G401 (cell line): ENCODE measurements at places on chromosomes 3 and 15. TPM values are rescaled to one million over a fixed set of nuclear protein-coding genes. Genes with fewer than 3 reads are reported as not detected.

OCA2 gene
- total RNA-seq = 4.1 TPM in 2 replicates

PLCL2 gene
- not detected in 2 replicates for total RNA-seq

DUOX1 gene
- total RNA-seq = not detected in 2 replicates

ERICH6 gene
- total RNA-seq = not detected in 2 replicates

PTH1R gene
- 14.8 and 23.6 TPM in 2 replicates for total RNA-seq

ITGA11 gene
- 11.6 TPM in 1 of 2 replicates, not detected in the other for total RNA-seq

LRRC2 gene
- not detected in 2 replicates for total RNA-seq

SRGAP3 gene
- total RNA-seq = 0.18 and 0.37 TPM in 2 replicates

SMCO1 gene
- total RNA-seq = not detected in 2 replicates

PHLDB2 gene
- total RNA-seq = not detected in 2 replicates

AMOTL2 gene
- 177 and 190 TPM in 2 replicates for total RNA-seq

HRG gene
- not detected in 2 replicates for total RNA-seq

WDR93 gene
- total RNA-seq = 0.25 and 0.64 TPM in 2 replicates

RTP1 gene
- not detected in 2 replicates for total RNA-seq

CNBP gene
- 379 and 384 TPM in 2 replicates for total RNA-seq

SV2B gene
- total RNA-seq = not detected in 2 replicates

FBXO40 gene
- not detected in 2 replicates for total RNA-seq

TGM4 gene
- total RNA-seq = not detected in 2 replicates

ACTC1 gene
- total RNA-seq = not detected in 2 replicates
